NCI-H1930 (cell line): ENCODE measurements at places on chromosomes 7 and 10.

GRCh38 chr7:8178353-8178752 lies 83.6 kb downstream of the ICA1 start:
- DNase-seq = no peak

- DNase-seq = no peak
Observed at GRCh38 chr10:92267343-92267742, 23.5 kb downstream of the CPEB3 start.

DNA sequence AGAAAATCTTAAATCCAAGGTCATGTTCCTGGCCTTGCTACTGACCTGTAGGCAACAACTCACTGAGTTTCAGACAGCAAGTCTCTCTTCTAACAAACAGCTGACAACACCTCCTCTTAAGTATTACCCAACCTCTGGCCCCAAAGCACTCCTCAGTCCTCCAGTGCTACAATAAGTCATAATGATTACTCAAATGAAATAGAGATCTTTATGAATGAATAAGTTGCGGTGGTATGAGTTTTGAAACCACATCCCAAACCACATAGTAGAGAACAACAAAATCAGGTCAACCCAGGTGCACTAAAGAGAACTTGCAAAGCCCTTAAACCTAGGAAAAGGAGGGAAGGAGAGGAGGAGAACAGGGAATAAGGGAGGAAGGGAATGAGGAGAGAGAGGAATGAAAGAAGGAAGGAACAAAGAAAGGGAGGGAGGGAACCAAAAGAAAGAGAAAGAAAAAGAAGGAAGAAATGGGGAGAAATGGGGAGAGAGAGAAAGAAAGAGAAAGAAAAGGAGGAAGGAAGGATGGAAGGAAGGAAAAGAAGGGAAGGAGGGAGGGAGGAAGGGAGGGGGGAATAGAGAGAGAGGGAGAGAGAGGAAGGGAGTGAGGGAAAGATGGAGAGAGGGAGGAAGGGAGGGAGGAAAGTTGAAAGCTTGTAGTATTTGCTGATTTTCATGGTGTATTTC lies 142.8 kb upstream of the CALCR start:
- no peak for DNase-seq

- no peak for DNase-seq
Observed at GRCh38 chr10:13820119-13820963, 233.6 kb downstream of the PRPF18 start.

DNA sequence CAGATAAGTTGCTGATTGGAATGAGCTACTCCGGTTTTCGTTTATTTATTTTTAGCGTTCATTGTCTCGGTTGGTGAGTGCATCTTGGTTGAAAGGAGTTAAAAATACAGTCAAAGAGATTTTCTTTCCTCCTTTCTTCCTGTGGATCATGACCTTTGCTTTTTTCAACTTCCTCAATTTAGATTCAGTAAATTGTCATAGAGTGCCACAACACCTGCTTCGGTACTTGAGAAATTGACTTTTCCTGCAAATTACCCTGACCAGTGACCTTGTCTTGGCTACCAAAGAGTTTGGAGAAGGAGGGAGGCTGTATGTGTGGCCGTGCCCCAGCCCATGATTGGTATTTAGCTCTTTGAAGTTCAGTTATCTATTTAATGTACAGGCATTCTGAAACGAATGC lies 128.7 kb downstream of the FAM204A start:
- no peak for DNase-seq

- no peak for DNase-seq
Observed at GRCh38 chr7:13282377-13282980, 595.0 kb downstream of the ARL4A start.

DNA sequence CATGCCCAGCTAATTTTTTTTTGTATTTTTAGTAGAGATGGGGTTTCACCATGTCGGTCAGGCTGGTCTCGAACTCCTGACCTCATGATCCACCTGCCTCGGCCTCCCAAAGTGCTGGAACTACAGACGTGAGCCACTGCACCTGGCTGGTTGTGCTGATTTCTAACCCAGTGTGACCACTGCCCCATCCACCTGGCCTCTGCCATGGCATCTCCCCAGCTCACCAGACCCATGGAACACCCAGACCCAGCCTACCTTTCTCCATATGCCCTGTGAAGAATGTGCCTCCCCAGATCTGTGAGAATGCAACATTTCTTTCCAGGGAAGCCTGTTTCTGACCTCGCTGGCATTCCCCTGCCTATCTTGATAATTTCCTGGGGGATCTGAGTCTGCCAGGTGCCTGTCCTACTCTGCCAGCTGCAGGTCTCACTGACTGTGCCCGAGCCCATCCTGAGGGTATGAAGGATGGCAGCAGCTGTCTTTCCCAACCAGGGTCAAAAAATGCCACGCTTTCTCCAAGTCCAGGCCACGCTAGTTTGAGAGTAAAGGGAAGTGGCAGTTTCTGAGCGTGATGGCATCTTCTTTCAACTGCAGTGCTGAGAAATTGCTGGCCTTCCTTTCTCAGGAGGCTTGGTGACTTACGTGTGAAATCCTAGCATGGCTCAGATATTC lies 324.4 kb upstream of the ZNF32 start:
- no peak for DNase-seq
